ENCODE measurements at places on chromosomes 5 and 9.

DNA sequence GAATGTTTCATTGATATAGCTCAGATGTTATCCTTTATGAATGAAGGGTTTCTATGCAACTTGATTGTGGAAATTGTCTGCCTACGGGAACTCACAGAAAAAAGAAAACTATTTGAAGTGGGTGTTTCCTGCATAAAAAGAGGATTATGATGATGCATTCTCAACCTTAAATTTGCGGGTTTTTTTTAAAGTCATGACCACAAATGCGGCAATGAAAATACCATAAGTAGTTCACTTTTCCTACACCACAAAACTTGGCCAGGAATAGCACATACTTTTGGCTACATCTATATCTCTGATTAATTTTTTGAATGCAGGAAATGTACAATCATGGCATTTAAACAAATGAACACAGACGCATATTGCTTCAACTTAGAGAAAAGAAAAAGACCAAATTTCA lies 754.7 kb downstream of the DTWD2 start:
- DNase-seq = peak; percentile 93

DNA sequence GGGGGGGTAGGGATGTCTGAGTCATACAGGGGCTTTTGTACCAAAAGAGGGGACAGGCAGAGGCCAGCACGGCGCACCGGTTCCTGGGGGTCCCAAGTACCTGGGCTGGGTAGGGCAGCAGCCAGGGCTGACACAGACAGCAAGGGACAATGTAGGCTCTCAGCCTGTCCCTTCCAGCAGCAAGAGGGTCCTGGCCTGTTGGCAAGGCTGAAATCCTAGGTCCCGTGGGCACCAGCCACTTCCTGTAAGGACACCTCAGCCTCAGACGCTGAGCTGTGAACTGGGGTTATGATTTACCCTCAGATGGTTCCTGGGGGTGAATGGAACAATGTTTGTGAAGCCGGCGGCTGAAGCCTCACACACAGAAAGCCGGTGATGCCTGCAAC lies 41.3 kb downstream of the NACC2 start:
- DNase-seq = no peak

DNA sequence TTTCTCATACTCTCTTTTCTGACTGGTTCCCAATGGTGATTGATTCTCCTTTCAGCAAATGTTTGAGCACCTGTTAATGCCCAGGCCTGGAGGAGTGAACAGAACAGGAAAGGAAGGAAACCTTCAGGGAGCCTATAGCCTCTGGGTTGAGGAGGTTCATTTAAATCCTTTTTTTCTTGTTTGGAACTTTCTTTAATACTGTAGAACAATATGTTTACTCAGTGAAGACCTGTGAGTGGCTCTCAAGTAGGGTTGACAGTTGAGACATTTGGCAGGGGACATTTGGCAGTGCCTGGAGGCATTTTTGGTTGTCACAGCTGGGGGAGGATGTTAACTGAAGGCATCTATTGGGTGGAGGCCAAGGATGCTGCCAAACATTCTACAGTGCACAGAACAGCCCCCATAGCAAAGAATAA lies 6.1 kb upstream of the FAM120AOS start:
- DNase-seq = no peak

- DNase-seq = no peak
Observed at GRCh38 chr5:93599399-93600120, 16.5 kb downstream of the NR2F1 start.

DNA sequence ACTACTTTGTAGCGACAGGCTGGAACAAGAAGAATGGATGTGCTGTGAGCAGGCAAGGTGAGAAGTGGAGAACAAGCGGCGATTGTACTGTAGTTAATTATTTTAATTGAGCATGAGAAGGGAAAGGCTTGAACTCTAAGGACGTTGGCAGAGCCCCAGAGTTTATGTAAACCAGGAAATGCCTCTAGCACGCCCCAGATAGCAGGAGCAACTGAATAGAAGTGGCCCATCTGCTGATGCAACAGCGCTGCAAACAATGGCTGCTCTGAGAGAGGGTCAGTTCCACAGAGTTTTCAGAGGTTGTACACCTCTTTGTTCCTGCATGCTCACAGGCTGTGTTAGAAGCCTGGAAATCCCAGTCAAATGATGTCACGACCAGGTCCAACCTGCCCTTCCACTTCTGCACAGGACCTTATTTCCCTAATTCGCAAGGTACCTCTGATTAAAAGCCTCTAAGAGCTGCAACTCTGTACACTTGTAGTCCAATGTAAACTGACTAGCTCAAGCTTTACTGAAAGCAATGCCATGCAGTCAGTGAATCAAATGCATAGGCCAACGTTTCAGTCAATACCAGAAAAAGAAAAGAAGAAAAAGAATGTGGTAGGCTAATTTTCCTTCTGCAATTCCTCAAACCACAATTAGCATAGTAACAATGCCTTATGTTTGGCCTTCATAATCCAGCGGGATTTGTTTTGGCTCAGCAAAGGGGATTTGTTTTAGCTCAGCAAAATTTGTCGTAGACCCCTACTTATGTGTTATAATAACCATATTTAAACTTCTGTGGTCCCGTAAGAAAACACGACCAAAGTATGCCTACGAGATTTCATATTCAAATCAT lies 119.6 kb upstream of the RETREG1 start:
- DNase-seq = peak; percentile 91

DNA sequence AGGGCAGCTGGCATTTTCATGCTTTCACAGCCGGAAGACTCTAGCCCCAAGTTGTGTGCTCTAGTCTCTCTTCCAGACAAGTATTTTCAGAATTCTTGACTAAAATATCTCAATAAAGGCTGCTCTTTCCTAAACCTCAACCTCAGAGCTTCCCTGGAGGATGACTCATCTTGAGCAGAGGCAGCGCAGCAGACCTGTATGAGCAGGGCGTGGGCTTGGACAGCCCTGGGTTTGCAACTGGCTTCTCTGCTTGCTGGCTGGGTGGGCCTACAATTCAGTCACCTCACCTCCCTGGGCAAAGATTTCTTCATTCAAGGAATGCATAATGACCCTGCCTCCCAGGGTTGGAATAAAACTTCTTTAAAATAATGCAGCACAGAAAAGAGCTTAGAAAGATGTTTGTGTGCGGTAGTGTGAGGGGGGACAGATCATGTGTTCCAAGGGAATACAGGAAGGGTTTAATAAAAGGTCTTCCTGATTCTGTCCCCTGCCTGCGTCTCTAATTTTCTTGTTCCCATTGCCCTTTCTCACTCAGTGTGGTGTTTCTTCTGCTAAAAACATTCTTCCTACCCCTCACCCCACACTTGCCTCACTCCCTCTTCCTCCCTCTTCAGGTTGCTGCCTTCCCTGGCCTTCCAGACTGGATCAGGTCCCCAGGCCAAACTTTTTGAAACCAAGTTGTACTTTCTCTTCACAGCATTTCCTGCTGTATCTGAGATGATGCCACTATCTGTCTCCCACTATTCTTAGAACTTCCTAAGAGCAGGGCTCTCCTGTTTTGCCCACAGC lies 39.4 kb upstream of the MAP1B start:
- DNase-seq = peak; percentile 96

DNA sequence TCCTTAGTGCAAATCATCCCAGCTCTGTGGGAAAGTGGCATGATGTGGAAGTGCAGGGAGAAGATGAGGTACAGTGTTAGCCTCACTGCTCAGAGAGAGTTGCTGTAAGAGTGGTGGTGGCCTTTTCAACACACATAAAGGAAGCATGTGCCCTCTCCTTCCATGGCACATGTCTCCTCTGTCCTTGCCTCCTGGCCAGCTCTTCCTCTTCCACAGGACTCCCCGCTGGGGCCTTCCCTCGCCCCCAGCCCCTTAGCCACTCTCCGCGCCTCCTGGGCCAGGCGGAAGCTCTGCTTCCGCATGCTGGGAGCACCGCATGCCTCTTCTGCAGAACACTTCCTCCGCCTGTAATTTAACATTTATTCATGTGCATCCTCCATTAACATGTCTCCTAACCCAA lies 4.8 kb upstream of the KCNMB1 start:
- no peak for DNase-seq

DNA sequence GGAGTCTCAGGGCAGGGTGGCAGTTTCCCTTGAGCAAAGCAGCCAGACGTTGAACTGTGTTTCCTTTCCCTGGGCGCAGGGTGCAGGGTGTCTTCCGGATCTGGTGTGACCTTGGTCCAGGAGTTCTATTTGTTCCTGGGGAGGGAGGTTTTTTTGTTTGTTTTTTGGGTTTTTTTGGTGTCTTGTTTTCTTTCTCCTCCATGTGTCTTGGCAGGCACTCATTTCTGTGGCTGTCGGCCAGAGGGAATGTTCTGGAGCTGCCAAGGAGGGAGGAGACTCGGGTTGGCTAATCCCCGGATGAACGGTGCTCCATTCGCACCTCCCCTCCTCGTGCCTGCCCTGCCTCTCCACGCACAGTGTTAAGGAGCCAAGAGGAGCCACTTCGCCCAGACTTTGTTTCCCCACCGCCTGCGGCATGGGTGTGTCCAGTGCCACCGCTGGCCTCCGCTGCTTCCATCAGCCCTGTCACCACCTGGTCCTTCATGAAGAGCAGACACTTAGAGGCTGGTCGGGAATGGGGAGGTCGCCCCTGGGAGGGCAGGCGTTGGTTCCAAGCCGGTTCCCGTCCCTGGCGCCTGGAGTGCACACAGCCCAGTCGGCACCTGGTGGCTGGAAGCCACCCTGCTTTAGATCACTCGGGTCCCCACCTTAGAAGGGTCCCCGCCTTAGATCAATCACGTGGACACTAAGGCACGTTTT lies 3.5 kb upstream of the PHYHD1 start:
- DNase-seq = peak; percentile 71

- DNase-seq = no peak
Observed at GRCh38 chr9:88831713-88832407, 159.4 kb upstream of the S1PR3 start.

DNA sequence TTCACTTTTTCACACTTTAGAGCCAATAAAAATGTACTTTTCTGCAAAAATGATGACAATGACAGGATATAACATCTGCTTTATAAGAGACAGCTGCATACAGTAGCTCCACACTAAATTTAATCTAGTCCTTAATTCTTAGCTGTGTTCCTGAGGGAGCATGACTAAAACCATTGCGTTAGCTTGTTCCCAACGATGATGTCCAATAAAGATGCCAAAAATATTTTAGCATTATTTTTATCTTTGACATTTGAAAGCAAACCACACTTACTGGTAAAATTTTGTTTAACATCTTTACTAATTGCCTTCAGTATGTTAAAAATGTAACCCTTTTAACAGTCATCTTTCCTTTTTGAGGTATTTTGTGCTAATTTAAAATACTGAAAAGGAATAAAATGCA lies 382.7 kb downstream of the CHSY3 start:
- DNase-seq = peak; percentile 69

- no peak for DNase-seq
Observed at GRCh38 chr9:93900971-93901861, 53.9 kb downstream of the BARX1 start.

- DNase-seq = no peak
Observed at GRCh38 chr5:10593531-10594181, 29.8 kb downstream of the ANKRD33B start.

DNA sequence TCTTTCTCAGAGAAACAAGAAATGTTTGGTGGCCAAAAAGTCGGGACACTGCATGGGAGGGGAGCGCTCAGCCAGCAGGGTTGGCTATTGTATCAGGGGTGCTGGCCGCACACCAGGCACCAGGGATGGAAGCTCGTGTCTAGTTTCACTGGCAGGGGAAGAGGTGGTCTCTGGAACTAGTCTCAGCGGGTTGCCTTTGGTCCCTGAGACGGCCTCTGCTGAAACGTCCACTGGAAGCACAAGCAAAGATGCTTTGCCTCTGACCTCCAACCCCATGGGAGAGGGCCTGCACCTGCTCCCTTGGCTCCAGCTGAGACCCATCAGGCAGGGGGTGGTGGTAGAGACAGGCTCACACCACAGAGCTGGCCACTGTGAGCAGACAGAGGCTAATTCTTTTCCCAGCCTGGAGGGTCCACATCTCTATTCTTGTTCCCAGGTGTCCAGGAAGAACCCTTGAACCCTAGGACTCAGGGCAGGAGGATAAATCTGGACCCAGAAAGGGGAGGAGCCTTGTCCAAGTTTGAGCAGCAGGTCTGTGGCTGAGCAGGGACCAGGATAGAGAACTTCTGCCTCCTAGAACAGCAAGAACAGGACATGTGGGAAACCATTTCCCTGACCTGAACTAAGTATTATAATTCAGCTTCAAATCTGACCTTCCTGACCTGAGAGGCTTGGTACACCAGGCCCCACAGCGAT lies 102.6 kb downstream of the RGS3 start:
- DNase-seq = no peak

GRCh38 chr5:62306896-62307689 lies 1.1 kb downstream of the KIF2A start:
- peak; percentile 29 for DNase-seq

GRCh38 chr5:60533789-60534188 lies 166.2 kb downstream of the DEPDC1B start:
- no peak for DNase-seq

DNA sequence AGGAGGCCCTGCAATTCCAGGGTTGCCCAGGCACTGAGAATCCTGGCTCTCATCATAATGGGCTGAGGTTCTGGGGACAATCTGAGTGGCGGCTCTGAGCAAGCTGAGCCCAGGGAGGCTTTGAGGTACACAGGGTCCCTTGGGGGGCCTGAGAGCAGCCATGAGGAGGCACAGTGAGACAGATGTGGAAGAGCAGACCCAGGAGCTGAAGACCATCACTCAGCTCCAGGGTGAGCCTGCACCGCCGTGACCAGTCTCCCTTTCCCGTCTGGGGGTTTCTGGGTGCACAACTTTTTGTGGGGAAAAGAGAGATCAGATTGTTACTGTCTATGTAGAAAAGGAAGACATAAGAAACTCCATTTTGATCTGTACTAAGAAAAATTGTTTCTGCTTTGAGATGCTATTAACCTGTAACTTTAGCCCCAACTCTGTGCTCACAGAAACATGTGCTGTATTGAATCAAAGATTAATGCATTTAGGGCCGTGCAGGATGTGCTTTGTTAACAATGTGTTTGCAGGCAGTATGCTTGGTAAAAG lies at the start of gene CCDC183:
CCDC183 (plus strand) TSS at position 101 of the 537 bp plus-strand sequence; CDS start at position 161, 60 bp downstream.
- DNase-seq = no peak

GRCh38 chr5:50814556-50814955 lies 148.1 kb downstream of the PARP8 start:
- DNase-seq = no peak

DNA sequence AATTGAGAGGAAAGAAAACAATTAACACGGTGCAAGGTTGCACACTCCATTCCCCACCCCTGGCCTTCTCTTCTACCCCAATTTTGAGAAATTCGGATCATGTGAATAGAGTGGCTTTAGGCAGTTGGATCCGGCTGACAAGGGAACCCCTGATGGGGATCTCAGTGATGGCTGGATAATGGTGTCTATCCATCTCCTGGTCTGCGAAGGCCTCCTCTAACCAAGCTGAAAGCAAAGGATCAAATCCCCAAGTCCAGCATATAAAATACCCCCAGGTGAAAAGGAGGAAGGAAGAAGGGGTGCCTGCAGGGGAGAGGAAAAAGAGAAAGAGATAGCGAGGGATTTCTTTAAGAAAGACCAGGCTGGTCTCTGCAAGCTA lies 16.0 kb downstream of the NR2F1 start:
- DNase-seq = no peak
